ENCODE measurements at places on chromosomes 16 and 17. TPM values are rescaled to one million over a fixed set of nuclear protein-coding genes. Genes with fewer than 3 reads are reported as not detected.

CACNG4 gene
- not detected for total RNA-seq

REXO5 gene
- 14.4 TPM for total RNA-seq

TPSAB1 gene
- not detected for total RNA-seq

TM4SF5 gene
- total RNA-seq: not detected

CNEP1R1 gene
- 24.0 TPM for total RNA-seq

ULK2 gene
- total RNA-seq: 18.9 TPM

HBA1 gene
- not detected for total RNA-seq

All from smooth muscle cell of trachea (primary cell).